ENCODE measurements at places on chromosomes 4 and X.

GRCh38 chr4:176193126-176193525, 2.3 kb downstream of the SPATA4 start:
- no peak for DNase-seq

- DNase-seq: no peak
Measured at GRCh38 chrX:70046978-70047377, 2.8 kb downstream of the AWAT2 start.

- DNase-seq: peak; percentile 58
Measured at GRCh38 chr4:7073526-7074390, 5.9 kb upstream of the GRPEL1 start.

DNA sequence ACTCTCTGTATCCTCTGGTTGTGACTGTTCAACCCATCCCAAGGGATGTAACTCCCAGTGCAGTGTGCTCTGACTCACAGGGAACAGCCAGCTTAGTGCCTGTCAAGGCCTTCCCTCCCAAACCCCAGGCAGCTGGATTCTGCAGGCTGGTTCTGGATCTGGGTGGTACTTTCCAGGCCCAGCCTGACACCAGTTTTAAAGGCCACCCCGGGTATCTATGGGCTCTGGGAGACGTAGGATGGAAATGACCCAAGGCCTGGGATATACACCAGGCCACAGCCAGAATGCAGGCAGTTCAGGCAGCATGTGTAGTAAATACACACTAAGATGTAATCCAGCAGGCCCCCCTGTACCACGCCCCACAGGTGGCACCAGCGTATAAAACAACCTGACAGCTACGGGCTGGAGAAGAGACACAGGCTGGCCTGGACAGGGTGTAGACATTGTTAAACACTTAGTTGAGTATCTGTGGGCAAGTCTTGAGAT, 64.2 kb downstream of the SPINK2 start:
- DNase-seq: peak; percentile 14

- DNase-seq: no peak
Measured at GRCh38 chr4:5066101-5066500, 14.8 kb downstream of the STK32B start.

GRCh38 chr4:152956650-152957436, 20.7 kb downstream of the FHDC1 start:
- no peak for DNase-seq

DNA sequence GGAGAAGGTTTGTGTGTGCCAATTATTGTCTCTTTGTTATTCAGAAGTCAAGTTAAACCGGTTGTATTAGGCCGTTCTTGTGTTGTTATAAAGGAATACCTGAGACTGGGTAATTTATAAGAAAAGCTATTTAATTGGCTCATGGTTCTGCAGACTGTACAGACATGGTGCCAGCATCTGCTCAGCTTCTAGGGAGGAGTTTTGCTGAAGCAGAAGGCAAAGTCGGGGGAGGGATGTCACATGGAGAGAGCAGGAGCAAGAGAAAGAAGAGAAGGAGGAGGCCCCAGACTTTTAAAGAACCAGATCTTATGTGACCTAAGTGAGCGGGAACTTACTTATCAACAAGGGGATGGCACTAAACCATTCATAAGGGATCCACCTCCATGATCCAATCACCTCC, 349.3 kb upstream of the PCDH18 start:
- DNase-seq: no peak

DNA sequence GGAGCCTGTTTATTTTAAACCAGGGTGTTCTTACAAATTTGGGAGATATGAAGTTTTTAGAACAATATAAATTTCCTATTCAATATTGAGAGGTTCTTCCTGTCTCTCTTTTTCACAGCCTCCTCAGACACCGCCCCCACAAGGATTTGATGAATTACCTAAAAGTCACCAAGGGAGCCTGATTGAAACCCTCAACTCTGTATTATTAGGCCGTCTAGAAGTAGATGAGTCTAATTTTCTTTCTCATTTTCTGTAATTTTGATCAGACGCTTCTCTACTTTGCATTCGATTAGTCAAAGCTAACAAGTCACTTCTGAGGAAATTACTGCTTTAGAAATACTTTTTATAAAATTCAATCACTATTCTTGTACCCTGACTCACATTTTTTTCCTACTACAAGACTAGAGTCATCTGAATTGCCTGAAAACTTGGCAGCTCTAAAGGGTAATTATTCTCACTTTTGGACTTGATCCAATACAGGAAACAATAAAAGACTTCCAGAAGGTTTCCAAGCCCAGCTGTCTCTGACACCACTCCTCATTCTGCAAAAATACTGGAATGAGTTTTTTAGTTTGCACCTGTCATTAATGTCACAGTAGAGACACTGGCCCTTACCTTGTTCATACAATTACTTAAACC, 111.2 kb downstream of the ELOVL6 start:
- no peak for DNase-seq

- DNase-seq: no peak
Measured at GRCh38 chr4:98919996-98920395, 8.9 kb downstream of the EIF4E start.

DNA sequence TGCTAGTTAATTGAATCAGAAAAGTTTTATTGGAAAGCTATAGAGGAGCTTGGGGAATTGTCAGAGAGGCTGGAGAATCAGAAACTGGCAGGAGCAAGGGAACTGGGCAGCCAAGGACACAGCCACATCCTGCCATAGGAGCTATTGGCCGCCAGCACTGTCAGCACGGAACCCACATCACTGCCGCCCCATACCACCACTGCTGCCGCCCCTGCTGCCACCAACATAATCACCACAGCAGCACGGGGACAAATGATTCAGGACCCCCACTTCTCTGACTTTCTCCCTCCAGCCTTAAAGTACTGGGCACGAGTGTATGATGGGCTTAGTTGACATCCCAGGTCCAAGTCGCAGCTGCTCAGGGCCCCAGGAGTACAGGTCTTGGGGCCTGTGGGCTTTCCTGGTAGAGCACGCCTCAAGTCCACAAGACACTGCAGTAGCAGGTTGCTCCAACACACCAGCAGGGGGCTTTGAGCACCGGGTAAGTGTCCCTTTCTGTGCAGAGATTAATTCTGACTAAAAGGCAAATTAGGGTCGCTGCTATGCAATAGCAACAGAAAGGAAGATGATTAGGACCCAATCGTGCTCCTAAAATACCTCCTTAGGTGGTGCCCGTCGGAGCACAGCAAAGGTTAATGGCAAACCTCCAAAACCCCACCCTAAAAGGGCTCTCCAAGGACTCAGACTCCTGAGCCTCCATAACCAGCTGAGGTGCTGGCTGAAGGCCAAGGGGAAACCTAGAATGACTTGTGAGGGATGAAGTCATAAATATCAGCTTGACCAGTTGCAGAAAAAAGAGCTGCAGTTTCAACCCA, 6.9 kb downstream of the PJA1 start:
- peak; percentile 20 for DNase-seq

DNA sequence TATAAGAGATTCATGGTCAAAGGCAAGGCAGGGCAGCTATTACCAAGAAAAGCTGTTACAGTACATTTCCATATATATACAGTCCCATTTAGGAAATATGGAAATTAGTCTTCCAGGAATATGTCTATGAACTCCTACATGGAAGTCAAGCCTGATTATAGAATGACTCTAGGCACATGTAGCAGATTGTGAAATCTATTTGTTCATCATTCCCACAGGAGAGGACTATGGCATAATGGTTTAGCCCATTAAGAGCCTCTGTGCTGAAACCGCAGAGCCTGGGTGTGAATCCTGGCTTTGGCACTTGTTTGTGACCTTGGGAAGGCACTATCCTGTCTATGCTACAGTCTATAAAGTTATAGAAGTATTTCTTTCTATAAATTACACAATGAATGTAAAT, 764.8 kb downstream of the RAPGEF2 start:
- DNase-seq: no peak

DNA sequence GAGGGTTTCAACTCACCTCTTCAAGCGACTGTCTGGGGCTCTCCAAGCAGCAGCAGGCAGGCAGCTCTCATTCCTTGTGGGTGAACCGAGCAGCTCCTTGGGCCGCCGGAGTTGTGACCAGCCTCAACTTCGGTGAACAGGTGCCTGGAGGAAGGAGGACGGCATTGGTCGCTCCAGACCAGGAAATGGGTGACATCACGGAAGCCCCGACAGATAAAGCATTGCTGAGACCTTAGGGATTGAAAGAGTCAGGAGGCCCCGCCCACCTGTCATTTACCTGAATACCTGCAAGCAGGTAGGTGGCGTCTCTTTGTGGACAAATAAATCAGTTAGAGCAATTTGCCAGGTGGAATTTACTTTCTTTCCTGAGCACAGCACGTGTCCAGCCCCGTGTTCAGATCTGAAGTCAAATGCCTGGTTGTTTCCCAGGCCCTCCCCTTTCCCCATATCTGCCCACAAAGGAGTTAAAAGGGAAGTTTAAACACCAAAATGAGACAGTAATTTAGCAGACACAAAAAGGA, at the start of gene LNX1:
Gene LNX1, minus strand, starts transcription at position 115 of the 521 bp plus-strand sequence. CDS start 17,484 bp downstream, outside the sequence.
- no peak for DNase-seq

DNA sequence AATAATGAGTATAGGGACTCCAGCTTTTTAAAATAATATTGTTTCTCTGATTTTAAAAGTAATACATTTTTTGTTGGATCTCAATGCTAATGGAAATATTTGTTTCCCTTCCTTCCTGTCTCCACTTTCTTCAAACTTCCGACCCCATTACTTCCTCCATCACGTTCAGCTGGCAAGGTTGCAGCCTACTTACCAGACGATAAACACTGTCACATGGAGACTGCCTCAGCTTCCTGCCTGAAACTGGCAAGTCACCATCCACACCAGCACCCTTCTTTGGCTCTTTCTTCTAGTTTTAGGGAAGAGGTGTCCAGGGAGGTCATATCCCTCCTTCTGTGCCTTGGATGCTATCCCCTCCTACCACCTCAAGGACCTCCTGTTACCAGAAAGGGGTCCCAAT, 3.4 kb upstream of the INTU start:
- no peak for DNase-seq

DNA sequence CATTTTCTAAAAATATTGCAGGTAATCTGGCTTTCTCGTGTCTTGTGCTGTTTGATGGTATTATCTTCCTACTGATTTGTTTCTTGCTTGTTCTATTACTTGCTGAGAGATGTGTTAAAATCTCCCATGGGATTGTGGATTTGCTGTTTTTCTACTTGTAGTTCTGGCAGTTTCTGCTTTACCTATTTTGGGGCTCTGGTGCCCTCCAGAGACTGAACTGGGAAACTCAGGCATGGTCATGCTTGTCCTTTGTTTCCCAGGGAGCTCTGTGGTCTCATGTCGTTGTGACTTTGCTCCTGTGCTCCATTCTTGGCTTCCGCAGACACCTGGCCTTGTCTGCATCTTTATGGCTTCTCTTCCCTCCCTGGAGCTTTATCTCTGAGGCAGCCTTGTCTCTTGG, 39.5 kb downstream of the NSD2 start:
- DNase-seq: peak; percentile 29

DNA sequence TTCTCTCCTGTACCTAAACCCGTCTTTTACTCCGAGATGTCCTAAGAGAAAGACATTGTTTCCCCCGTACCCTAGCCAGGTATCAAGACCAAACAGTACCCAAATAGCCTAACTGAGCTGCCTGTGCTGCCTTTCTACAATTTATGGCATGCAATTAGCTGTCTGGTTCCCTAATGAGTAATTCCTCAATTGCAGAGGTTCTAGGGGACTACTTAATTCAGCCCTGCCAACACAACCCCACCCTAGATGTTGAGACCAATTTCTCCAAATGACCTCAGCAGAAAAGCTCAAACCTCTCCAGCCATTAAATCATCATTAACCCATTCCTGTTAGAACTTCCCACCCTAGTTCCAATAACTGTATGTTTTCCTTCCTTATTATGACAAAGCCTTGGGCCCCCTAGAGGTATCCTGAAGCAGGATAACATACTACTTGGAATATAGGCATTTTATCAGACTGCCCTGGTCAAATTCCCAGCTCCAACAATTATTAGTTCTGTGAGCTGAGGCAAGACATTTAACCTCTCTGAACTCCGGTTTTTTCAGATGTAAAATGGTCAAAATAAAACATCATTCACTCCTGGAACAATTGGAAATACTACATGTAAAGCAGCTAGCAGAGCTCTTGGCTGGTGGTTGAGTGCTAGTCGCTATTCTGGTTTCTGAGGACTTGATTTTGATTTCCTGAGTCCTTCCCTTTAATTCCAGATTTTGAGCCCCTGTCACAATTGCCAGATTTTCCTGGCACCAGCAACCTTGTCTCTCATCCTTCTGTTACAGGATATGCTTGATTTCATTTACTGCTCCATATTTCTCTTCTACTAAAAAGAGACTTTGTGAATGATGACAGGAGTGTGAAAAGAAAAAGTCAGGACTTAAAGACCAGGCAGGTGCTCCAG, 244.6 kb upstream of the TENM3 start:
- DNase-seq: no peak

- DNase-seq: peak; percentile 15
Measured at GRCh38 chrX:87299563-87300160, 217.9 kb upstream of the KLHL4 start.

GRCh38 chr4:677431-678293, 3.3 kb downstream of the MYL5 start:
- DNase-seq: no peak

GRCh38 chr4:81307991-81308390, 93.0 kb upstream of the PRKG2 start:
- DNase-seq: no peak
